A673 (cell line): ENCODE measurements at places on chromosomes 12 and 14. TPM values are rescaled to one million over a fixed set of nuclear protein-coding genes. Genes with fewer than 3 reads are reported as not detected.

GRCh38 chr12:79934281-79935020 lies 446 bp downstream of the PPP1R12A start:
- H3K4me3 ChIP-seq: peak overlapping the region; percentile 94
- peak; percentile 42 for DNase-seq
- H3K4me1 ChIP-seq: peaks cover 21% of the 10 kb centered on the region
- H3K27me3 ChIP-seq: no peaks in the 10 kb centered on the region
- peak overlapping the region; percentile 87 for H3K27ac ChIP-seq

- no peak overlapping the region for H3K27ac ChIP-seq
- DNase-seq: no peak
- no peaks in the 10 kb centered on the region for H3K36me3 ChIP-seq
Measured at GRCh38 chr12:4287325-4288211, 14.0 kb downstream of the CCND2 start.

- H3K36me3 ChIP-seq: no peaks in the 10 kb centered on the region
- no peaks in the 10 kb centered on the region for H3K27me3 ChIP-seq
- H3K27ac ChIP-seq: no peak overlapping the region
- H3K4me3 ChIP-seq: no peak overlapping the region
- no peaks in the 10 kb centered on the region for H3K4me1 ChIP-seq
Measured at GRCh38 chr12:103742349-103742932, 98.6 kb downstream of the NT5DC3 start.

GRCh38 chr12:15225136-15225862 lies 4.1 kb upstream of the RERG start:
- H3K4me1 ChIP-seq: peaks cover 5% of the 10 kb centered on the region
- H3K36me3 ChIP-seq: no peaks in the 10 kb centered on the region
- DNase-seq: no peak
- no peak overlapping the region for H3K27ac ChIP-seq

- DNase-seq: no peak
- peaks cover 52% of the 10 kb centered on the region for H3K4me1 ChIP-seq
- no peaks in the 10 kb centered on the region for H3K27me3 ChIP-seq
- no peaks in the 10 kb centered on the region for H3K36me3 ChIP-seq
- no peak overlapping the region for H3K4me3 ChIP-seq
Measured at GRCh38 chr14:35696119-35696518, 113.0 kb downstream of the RALGAPA1 start.

The IL22 gene
- total RNA-seq: not detected in 2 replicates

- DNase-seq: peak; percentile 21
- no peaks in the 10 kb centered on the region for H3K4me1 ChIP-seq
- no peaks in the 10 kb centered on the region for H3K36me3 ChIP-seq
- no peak overlapping the region for H3K4me3 ChIP-seq
- H3K27ac ChIP-seq: no peak overlapping the region
Measured at GRCh38 chr12:80101126-80101525, 1.8 kb downstream of the OTOGL start.

- DNase-seq: peak; percentile 38
- no peaks in the 10 kb centered on the region for H3K27me3 ChIP-seq
- no peaks in the 10 kb centered on the region for H3K36me3 ChIP-seq
- peak overlapping the region; percentile 85 for H3K4me3 ChIP-seq
- H3K27ac ChIP-seq: peak overlapping the region; percentile 93
- H3K4me1 ChIP-seq: peaks cover 22% of the 10 kb centered on the region
Measured at GRCh38 chr12:52037248-52037861, 13.9 kb upstream of the NR4A1 start.

GRCh38 chr14:67167420-67168109 lies 21.7 kb upstream of the GARIN2 start:
- H3K27ac ChIP-seq: peak overlapping the region; percentile 60
- H3K4me1 ChIP-seq: peaks cover 47% of the 10 kb centered on the region
- H3K4me3 ChIP-seq: peak overlapping the region; percentile 1
- H3K36me3 ChIP-seq: no peaks in the 10 kb centered on the region
- no peak for DNase-seq
- no peaks in the 10 kb centered on the region for H3K27me3 ChIP-seq

The TTC9 gene
- total RNA-seq: 4.2 and 4.7 TPM in 2 replicates
